ENCODE measurements at places on chromosomes 1 and 21. TPM values are rescaled to one million over a fixed set of nuclear protein-coding genes. Genes with fewer than 3 reads are reported as not detected.

KRTAP13-2 gene
- 1.7 TPM for total RNA-seq

PRKACB gene
- 34.6 TPM for total RNA-seq

HAX1 gene
- total RNA-seq, result 44.5 TPM

FMO1 gene
- not detected for total RNA-seq

DENND2C gene
- total RNA-seq, result 0.80 TPM

MYBPH gene
- total RNA-seq, result not detected

OR10K2 gene
- not detected for total RNA-seq

HOOK1 gene
- 42.9 TPM for total RNA-seq

CKS1B gene
- total RNA-seq, result not detected

PSMB2 gene
- 34.4 TPM for total RNA-seq

OR2L8 gene
- total RNA-seq, result not detected

DNA sequence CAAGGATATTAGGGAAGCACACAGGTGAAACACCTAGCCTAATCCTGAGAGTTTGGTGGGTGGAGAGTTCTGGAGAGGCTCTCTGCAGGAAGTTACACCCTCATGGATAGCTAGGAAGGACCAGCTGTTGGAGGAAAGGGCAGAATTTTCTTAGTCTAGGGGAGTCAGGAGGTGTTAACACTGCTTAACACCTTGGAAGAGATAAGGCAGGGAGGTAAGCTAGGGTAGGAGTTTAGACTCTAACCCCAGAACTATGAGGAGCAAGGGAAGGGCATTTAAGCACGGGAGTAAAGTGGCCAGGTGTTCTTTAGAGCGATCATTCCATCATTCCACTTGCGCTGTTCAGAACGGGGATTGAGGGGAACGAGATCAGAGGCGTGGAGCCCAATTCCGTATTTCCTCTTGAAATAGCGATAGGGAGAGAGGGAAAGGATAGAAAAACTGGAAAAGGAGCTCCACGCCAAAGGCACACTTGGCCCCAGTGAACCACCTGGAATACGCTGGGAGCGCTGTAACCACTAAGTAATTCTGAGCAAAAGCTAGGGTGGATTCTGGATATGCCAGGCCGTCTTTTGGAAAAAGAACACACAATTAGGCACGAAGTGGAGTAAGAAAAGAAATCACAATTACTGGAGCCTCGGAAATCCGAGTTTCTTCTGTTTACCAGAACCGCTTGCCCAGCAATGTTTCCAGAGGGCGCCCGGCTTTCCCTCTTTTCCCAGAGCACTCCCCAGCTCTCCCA lies 1.5 kb upstream of the GPR137B start:
- DNase-seq, result no peak

DNA sequence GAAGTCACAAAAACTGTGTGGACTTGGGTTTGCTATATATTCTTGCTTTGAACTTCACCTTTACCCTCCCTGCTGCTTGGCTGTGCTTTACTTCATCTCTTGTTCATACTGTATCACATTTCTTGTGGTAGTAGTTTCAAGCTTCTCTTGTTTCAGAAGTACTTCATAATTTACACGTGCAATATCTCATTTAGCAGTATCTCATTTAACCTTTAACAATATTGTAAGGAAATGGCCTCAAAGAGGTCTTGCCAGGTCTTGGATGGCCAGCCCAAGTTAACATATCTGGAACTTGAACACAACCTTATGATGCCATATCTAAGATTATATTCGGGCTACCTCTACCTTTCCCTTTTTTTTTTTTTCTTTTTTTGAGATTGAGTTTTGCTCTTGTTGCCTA lies 1.7 kb upstream of the TRIM45 start:
- DNase-seq, result no peak

DNA sequence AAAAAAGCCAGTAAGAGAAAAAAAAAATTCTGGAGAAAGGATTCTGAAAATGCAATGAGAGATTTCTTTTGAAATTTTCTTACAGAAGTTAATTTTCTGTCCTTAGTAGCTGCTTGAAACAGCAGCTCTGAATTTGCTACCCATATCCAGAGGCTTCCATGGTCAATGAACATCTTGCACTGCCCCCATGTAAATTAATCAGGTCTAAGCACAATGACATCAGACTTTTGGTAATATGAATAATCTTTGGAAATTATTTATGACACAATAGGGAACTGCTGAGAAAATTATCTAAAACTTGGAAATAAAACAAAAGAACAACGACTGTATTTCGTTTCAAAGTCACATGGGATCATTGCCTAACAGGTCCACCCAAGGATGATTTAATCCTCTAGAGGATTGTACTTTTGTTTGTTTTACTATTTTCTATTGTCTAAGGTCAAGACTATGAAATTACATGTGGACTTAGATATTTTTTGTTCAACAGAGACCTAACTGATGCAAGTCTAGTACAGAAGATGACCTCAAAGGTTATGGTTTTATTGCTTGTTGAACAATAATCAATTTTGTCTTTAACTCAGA lies 312.1 kb downstream of the BACH1 start:
- no peak for DNase-seq

GRCh38 chr21:43608225-43608624 lies 51.1 kb downstream of the HSF2BP start:
- no peak for DNase-seq

DNA sequence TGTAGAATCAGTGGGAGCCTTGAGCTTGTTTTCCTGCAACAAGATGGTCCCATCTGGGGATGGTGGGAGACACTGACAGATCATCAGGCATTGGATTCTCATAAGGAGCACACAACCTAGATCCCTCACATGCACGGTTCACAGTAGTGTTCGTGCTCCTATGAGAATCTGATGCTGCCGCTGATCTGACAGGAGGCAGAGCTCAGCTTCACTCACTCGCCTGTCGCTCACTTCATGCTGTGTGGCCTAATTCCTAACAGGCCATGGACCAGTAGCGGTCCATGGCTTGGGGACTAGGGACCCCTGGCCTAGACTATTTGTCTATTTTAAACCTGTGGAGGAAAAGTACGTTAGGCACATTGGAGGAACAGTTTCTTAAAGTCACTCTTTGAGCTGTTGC lies 140.0 kb downstream of the EDEM3 start:
- no peak for DNase-seq

GRCh38 chr1:223084464-223084866 lies 58.6 kb downstream of the TLR5 start:
- peak; percentile 36 for DNase-seq

DNA sequence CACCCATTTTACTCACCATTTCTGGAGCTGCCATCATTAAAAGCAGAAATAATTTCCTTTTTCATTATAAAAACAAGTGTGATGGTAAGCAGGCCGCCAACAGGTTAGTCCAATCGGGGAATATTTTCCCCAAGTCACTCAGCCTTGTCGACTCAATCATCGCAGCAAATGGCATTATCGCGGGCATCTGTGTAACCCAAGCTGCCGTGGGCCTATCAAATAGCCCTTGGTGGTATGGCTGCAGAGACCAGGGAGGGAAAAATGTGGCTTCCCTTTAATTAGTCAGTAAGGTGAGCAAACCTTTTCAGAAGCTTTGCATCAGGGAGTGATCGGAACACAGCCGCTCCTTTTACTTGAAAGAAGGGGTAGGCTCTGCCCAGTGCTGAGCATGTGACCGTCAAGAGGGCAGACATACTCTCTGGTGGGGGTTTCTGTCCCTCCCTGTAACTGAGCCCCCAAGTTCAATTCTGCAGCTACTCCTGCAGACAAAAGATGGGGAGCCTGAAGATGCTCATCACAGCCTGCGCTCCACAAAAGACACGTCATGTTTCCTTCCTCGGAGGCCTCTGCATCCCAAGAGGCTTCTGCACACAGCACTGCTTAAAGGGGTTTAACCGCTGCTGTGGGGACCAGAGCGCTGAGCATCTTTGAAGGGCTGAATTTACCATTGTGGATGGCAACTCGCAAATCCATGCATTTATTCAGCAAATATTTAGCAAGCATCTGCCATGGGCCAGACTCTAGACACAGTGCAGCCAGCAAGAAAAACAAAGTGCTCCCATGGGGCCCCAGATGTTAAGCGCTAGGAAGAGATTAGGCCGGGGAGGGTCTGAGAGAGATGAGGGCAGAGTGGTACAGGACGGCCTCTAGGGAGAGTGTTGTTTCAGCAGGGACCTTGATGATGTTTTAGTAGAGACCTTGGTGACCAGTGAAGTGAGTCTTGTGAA lies 1.2 kb upstream of the TMPRSS3 start:
- peak; percentile 2 for DNase-seq

DNA sequence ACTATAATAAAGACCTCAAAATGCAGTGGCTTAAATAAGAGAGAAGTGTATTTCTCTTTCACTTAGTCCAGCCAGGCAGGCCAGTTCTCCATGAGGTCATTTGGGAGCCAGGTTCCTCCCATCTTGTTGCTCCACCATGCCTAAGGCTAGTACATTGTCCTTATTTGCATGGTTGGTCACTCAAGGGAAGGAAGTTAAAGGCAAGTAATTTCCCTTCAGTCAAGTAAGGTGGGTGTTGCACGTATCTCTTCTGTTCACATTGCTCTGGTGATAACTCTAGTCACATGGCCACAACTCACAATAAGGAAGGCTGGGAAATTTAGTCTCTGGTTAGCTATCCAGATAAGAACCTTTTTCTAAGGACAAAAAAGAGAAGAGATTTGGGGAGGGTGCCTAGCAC lies 27.2 kb upstream of the TADA1 start:
- no peak for DNase-seq

- DNase-seq, result no peak
Observed at GRCh38 chr1:20416706-20417105, 69.3 kb downstream of the CAMK2N1 start.

DNA sequence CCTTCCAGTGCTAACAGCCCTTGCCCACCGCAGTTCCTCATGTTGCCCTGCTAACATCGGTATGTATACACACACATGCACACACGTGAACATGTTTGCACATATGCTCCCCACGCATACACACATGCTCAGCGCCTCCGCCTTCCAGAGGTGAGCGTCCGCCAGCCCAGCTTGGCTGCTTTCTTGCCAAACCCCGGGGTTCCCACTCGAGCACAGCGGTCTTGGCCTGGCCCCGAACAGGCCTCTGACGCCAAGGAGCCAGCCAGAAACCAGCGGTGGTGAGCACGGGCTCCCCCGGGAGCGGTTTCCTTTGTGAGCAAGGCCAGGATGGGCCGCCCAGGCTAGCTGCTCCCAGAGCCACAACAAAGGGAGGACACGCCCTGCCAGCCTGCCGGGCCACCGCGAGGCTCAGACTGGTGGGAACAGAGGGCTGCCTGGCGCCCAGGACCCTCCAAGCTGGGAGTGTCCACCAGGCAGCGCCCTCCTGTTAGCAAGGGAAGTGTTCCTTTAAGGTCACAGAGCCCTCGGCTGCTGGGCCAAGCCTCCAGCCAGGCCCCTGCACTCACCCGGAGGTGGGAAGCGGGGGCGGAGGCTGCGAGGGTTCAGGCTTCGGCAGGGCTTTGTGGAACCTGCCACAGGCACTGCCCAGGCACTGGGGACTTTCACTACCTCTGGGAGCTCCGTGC lies 65.4 kb downstream of the ALPL start:
- no peak for DNase-seq

DNA sequence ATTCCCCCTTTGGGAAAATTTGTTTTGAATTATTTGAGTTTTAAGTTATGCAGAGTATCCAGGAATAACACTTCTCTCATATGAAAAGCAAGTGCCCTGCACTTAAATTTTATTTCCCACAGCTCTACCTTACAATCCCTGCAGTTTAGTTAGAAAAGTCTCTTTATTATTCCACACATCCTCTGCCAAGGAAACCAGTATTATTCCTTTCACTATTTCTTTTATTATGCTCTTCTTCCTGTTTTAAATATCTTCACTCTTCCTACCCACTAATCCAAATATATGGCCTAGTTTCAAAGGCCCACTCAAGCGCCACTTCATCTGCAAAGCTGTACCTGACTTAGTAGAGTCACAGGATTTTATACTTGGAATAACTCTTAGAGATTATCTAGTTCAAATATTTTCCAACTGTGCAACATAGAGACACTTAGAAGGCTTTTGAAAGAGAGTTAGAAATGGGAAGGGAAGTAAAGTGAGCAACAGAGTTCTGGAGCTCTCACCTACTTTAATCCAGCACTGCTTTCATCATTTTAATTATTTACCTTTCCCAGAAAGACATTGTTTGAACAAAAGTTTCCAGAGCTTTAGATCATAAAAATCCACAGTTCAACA lies 97.2 kb upstream of the LYPLAL1 start:
- no peak for DNase-seq

Data from transverse colon (tissue), 4 donors.